Activated CD8-positive, alpha-beta T cell treated with anti-CD3 and anti-CD28 coated beads, Interleukin-2, amount 10 ng/mL, durations not matched to agents 7 days and 5 days (primary cell): ENCODE measurements at places on chromosomes 12 and 14. TPM values are rescaled to one million over a fixed set of nuclear protein-coding genes. Genes with fewer than 3 reads are reported as not detected.

BATF gene
- total RNA-seq: 41.3 TPM

PLD4 gene
- total RNA-seq: not detected

OR6C2 gene
- not detected for total RNA-seq

WDHD1 gene
- 45.9 TPM for total RNA-seq

ITGB7 gene
- 500 TPM for total RNA-seq

ZFYVE1 gene
- total RNA-seq: 10.5 TPM

ALX1 gene
- total RNA-seq: not detected
